Renal pelvis (tissue), 12 donors: ENCODE measurements at places on chromosomes 6 and 20.

- DNase-seq = no peak
Observed at GRCh38 chr6:92690997-92691599, 728.3 kb downstream of the EPHA7 start.

DNA sequence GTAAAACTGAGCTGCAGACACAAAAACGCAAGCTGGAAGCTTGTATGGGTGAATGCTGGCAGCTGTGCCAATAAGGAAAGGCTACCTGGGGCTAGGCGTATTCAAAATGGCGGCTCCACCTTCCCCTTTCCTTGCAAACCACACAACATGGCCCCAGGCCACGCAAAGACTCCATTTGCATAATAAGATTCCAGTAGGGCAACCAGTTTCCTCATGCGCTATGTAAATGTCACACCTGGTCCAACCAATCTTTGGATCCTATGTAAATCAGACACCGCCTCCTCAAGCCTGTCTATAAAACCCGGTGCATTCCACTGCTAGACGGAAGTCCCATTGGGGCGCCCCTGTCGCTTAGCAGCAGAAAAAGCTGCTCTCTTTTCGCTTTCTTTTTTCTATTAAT is 505.9 kb upstream of the BTBD3 start:
- no peak for DNase-seq

GRCh38 chr6:35166520-35166919 is 25.4 kb upstream of the TCP11 start:
- no peak for DNase-seq

DNA sequence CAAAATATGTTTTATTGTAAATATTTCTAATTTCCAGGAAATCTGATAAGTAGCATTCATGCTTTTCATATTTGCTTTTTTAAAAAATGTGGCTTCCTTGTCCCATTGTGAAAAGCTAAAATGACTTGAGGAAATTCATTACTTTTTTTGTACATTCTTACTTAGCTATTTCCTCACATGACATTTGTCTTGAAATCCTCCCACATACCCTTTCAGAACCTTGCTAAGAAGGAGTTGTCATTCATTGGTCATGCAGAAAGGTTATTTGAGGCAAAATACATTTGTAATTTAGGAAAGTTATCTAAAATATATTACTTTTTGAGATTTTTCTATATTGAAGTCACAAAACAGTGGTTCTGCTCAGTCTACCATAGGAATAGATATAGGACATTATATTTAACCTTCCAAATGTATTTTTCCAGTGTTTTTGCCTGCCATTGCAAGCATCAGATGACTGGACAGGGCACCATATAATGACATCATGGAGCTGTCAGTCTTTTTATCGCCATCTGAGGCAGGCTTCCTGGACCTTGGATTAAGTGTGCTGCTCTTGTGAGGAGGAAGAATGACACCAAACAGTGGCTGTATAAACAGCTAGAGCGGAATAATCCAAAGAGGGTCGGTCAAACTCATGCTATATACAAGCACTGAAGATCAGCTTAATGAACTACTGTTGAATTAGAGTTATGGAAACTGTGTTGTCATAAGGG is 109.4 kb upstream of the HCRTR2 start:
- DNase-seq = no peak

DNA sequence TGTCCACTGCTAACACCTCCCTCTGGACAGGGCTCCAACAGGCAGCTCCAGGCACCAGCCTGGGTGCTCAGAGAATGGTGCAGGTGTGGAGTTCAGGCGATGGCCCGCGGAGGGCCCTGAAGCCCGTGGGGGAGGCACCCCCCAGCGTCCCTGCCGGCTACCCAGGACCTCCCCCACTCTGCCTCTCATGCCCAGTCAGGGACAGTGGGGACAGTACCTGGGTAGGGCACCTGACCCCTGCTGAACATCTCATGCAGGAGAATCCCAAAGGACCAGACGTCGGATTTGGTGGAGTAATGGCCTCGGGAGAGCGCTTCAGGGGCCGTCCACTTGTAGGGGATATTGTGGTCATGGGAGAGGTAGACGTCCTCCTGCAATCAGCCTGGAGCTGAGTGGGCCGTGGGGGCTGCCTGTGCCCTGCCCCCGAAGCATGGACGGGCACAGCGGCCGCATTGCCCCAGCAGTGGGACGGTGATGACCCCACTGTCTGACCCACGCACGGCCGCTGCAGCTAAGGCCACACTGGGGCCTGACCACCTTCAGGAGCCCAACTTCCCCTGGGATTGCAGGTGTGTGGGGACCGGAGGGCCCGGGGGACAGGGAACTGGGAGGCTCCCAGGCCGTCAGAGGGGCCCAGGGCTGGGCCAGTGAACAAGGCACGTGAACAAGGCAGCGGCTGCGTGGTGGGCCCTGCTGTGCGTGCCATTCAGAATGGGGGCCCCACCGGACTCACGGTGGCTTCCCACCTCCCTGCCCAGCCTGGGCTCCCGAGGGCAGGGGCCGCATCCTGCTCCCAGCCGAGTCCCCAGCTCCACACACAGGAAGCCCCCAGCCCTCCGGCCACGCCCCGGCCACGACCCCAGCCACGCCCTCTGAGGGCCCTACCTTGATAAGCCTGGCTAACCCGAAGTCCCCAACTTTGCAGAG is 7.1 kb downstream of the PTK6 start:
- no peak for DNase-seq

- DNase-seq = no peak
Observed at GRCh38 chr6:131657630-131658111, 20.6 kb downstream of the ENPP3 start.

GRCh38 chr6:161105408-161105807 is 113.8 kb downstream of the MAP3K4 start:
- no peak for DNase-seq

- peak; percentile 80 for DNase-seq
Observed at GRCh38 chr20:14838663-14839628, 501.5 kb upstream of the FLRT3 start.

- DNase-seq = no peak
Observed at GRCh38 chr20:50039706-50040431, 57.1 kb downstream of the SNAI1 start.

DNA sequence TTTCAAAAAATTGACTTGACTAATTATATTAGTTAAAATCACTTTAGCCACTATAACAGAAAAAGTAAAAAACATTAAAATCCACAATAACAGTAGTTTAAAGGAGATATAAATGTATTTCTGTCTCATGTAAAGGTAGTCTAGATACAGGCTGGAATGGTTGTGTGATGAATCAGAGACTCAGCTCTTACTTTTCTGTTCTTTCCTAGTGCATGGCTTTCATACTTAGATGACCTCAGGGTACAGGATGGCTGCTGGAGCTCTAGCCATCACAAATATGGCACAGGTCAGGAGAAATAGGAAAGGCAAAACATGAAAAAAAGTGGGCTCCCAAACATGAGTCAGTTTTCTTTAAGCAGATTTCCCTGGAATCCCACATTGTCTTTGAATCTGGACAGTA is 157.7 kb upstream of the FLRT3 start:
- no peak for DNase-seq
